ENCODE measurements at places on chromosomes 11 and 22. TPM values are rescaled to one million over a fixed set of nuclear protein-coding genes. Genes with fewer than 3 reads are reported as not detected.

Gene WBP2NL
- total RNA-seq = 1.0 TPM

DNA sequence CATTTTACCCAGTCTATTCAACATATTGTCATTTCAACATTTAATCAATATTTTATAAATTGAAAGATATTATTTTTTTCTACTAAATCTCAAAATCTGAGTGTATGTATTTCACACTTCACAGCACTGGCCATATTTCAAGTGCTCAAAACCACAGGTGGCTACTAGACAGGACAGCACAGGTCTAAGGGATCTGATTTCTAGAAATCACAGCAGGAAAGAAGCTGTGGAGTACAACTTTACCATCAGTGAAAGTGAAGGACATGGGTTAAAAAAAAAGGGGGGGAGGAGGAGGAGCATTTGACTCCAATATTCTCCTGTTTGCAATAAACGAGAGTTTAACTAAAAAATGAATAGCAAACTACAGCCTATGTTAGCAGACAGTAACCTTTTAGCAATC is 4.5 kb downstream of the PRDM10 start:
- DNase-seq = no peak

Gene MAML2
- total RNA-seq = 5.7 TPM

Gene ENTHD1
- not detected for total RNA-seq

GRCh38 chr11:116605543-116606459 is 167.0 kb downstream of the BUD13 start:
- peak; percentile 21 for DNase-seq

- no peak for DNase-seq
Measured at GRCh38 chr11:59708537-59708936, 5.1 kb downstream of the OR10V1 start.
